ENCODE measurements at places on chromosomes 2 and 18. TPM values are rescaled to one million over a fixed set of nuclear protein-coding genes. Genes with fewer than 3 reads are reported as not detected.

Gene C2orf92
- 3.1 TPM for total RNA-seq

Gene COL6A3
- total RNA-seq, result 3,192 TPM

Gene RAX
- total RNA-seq, result not detected

Gene PLCL1
- 1.5 TPM for total RNA-seq

Gene RGPD3
- total RNA-seq, result 0.37 TPM

Gene SH3RF3
- total RNA-seq, result 3.4 TPM

Gene MEP1B
- total RNA-seq, result not detected

Gene TP53I3
- 28.5 TPM for total RNA-seq

Gene TNS1
- total RNA-seq, result 173 TPM

Gene KIF5C
- 0.37 TPM for total RNA-seq

Gene SIX3
- not detected for total RNA-seq

Gene TRIB2
- total RNA-seq, result 8.9 TPM

Gene ACADL
- total RNA-seq, result 0.59 TPM

Gene TLX2
- total RNA-seq, result not detected

Gene CCDC74A
- 8.3 TPM for total RNA-seq

Gene CLEC4F
- total RNA-seq, result not detected

Data from smooth muscle cell of the umbilical artery (primary cell).